ENCODE measurements at places on chromosomes 16 and 17. TPM values are rescaled to one million over a fixed set of nuclear protein-coding genes. Genes with fewer than 3 reads are reported as not detected.

DNA sequence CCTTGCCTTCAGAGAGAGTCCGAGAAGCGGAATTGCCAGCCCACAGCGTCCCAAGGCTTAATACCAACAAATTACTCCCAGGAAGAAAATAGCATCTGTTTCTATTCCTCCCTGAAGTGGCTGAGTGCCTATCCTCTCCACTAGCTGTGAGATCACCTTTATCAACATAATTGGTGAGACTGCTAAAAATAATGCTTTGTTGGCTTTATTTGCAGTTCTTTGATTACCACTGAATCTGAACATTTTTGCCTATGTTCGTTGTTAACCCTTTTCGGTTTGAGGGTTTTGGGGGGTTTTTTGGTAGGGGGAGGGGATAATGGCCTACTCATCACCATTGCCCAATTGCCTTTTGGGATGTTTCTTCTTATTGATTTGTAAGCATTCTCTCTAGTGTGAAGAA, 31.0 kb downstream of the MMP15 start:
- no peak for DNase-seq

MRPS7 gene
- total RNA-seq = 71.7 TPM

DNA sequence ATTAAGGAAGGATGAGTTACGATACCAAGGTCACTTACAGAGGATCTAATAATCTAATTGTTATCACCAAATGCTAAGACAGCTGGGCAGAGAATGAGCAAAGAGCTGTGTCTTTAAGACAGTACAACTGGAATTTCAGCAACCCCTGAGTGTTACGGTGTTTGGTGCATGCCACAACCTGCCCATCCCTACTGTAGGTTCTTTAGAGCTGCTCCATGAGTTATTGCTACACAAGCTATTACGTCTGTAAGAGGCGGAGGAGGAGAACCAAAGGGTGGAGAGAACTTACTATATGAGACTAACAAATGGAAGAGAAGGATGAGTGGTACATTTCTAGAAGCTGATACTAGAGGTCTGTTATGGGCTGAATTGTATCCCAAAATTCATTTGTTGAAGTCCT, 14.2 kb upstream of the C17orf78 start:
- no peak for DNase-seq

DNA sequence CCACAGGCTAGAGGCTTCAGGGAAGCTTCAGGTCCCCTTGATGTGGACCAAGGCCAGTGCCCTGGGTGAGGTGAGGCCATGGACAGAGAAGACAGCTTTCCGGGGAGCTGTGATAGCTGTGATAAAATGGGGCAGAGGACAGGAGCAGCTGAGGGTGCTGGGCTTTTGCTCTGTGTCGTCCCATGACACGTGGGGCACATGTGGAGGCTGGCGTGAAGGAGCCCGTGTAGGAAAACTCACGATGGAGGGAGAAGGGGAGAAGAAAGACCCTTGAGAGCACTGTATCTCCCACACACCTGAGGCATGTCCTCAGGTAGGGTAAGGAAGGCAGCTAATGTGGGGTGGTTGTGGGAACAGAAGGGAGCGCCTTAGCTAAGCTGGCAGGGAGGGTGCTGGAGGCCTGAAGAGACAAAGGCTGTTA, 21.3 kb downstream of the B9D1 start:
- DNase-seq = no peak

Measured in muscle of leg (tissue), 16 donors.